Fibroblast of lung (primary cell): ENCODE measurements at places on chromosomes 13 and 19. TPM values are rescaled to one million over a fixed set of nuclear protein-coding genes. Genes with fewer than 3 reads are reported as not detected.
A peak's percentile ranks its signal among the peaks of the same experiment; 100 is the strongest.

GRCh38 chr13:71067165-71067815 is 799.7 kb downstream of the DACH1 start:
- peak; percentile 6 for DNase-seq

GRCh38 chr19:31448221-31448657 is 99.0 kb upstream of the TSHZ3 start:
- DNase-seq: peak; percentile 96

Gene TLE2
- polyA plus RNA-seq: 0.90 and 1.8 TPM in 2 replicates

Gene KPNA3
- 68.3 and 73.8 TPM in 2 replicates for polyA plus RNA-seq

Gene APC2
- polyA plus RNA-seq: 0.01 and 0.02 TPM in 2 replicates

GRCh38 chr13:100559886-100560285 is 28.7 kb downstream of the GGACT start:
- DNase-seq: no peak

GRCh38 chr13:72456486-72456885 is 270.9 kb downstream of the MZT1 start:
- no peak for DNase-seq

Gene GPI
- polyA plus RNA-seq: 172 and 173 TPM in 2 replicates

GRCh38 chr19:6374161-6374709 is 1.5 kb downstream of the PSPN start:
- no peak for DNase-seq

Gene PSG11
- 0.25 and 0.48 TPM in 2 replicates for polyA plus RNA-seq

DNA sequence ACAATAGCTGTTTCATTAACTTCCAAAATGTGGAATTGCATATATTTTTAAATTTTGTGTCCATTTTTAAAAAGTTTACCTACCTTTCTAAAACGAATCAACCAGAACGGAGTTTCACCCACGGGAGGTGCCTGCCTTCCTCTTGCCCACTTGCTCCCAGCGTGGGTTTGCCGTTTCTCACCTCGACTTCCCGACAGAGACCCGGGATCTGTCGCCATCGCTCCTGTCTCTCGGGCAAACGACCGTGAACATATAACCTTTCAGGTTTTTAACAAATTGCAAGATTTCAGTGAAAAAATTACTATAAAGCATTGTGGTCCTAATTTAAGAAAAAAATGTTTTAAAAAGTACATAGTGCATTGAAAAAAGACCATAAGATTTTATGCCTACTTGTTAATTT is 4.2 kb downstream of the TMEM255B start:
- no peak for DNase-seq

DNA sequence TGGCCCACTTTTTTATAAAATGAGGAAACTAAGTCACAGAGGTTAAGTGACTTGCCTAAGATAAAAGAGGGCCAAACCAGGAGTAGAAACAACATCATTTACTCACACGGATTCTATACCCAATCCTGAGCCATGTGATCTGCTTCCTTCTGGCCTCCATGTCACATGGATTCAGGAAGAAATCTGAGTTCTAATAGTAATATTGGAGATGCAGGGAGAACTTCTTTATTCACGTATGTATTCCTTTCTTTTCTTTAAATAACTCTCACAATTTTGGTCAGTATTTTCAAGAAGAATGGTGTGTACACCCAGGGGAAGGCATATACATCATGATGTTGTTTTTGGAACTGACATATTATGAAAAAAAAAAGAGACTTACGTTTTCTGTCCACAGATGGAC is 1.8 kb downstream of the POSTN start:
- no peak for DNase-seq

DNA sequence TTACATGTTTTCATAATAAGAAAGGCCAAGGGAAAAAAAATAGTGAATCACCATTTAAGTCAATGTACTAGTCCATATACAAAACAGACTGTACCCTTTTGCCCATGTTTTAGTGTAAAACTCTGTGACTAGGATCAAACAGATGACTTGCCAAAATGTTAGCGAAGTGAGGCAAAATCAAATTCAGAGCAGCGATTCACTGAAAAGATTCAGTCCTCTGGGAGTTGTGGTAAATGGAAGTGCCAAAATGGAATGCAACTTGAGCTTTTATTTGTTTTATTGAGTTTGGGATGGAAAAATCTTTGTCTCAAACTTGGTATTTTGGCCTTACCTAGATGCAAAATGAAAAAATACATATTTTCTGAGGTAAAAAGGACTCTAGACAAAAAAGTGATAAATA is 9.1 kb downstream of the CDADC1 start:
- peak; percentile 17 for DNase-seq

GRCh38 chr13:34941436-34941834 is 635 bp upstream of the NBEA start:
- DNase-seq: no peak

- no peak for DNase-seq
Observed at GRCh38 chr13:65932587-65933239, 1297.4 kb downstream of the PCDH9 start.

Gene PAF1
- polyA plus RNA-seq: 65.5 and 87.2 TPM in 2 replicates
